ENCODE measurements at places on chromosomes 11 and 22. TPM values are rescaled to one million over a fixed set of nuclear protein-coding genes. Genes with fewer than 3 reads are reported as not detected.

DNA sequence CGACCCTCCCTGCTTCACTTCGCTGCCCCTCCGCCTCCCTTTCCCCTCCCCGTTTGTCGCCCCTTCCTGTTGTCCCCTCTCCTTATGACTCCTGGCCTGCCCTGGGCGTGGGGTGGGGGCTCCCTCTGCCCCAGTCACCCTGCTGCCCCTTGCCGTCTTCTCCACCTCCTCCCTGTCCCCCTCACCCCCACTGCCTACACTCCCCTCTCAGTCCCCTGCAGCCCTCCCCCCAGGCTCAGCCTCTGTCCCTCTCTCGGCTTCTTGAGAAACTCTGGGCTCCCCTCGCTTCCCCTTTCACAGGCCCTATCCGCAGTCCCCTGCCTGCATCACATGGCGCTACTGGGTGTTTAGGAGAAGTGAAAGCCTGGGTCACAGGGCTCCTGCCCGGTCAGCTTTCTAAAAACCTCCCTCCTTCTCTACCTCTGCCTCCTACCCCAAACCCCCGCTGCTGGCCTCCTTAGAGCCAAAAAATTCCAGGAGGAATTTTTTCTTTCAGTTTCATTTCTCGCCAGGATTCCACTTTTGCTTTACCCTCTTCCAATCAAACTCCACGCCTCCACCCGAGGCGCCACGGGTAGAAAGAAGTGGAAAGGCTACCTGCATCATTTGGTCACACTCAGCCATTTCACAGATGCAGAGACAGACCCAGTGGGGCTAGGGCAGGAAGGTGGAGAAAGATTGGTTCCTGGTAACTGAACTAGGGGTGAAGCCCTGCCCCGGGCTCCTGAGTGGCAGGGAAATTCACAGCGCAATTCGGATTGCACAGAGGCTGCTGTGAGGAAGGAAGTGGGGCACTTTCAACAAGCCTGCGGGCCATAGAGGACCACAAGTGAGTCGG is at the start of gene SLC15A3:
SLC15A3 (minus strand) TSS at position 273 of the 838 bp plus-strand sequence. CDS start 625 bp downstream, outside the sequence.
- peaks cover 20% of the 10 kb centered on the region for H3K4me1 ChIP-seq
- H3K36me3 ChIP-seq, result peaks cover 3% of the 10 kb centered on the region
- peak within 1 kb of the TSS; percentile 78 for H3K27ac ChIP-seq
- H3K4me3 ChIP-seq, result peak within 1 kb of the TSS; percentile 86

- H3K27me3 ChIP-seq, result peaks cover 19% of the 10 kb centered on the region
- H3K36me3 ChIP-seq, result no peaks in the 10 kb centered on the region
- DNase-seq, result no peak
- no peak overlapping the region for H3K27ac ChIP-seq
- H3K4me1 ChIP-seq, result no peaks in the 10 kb centered on the region
- H3K4me3 ChIP-seq, result no peak overlapping the region
Observed at GRCh38 chr11:36791957-36792356, 193.9 kb upstream of the RAG2 start.

- DNase-seq, result no peak
- H3K36me3 ChIP-seq, result no peaks in the 10 kb centered on the region
Observed at GRCh38 chr22:19182472-19183157, 4.1 kb upstream of the SLC25A1 start.

DNA sequence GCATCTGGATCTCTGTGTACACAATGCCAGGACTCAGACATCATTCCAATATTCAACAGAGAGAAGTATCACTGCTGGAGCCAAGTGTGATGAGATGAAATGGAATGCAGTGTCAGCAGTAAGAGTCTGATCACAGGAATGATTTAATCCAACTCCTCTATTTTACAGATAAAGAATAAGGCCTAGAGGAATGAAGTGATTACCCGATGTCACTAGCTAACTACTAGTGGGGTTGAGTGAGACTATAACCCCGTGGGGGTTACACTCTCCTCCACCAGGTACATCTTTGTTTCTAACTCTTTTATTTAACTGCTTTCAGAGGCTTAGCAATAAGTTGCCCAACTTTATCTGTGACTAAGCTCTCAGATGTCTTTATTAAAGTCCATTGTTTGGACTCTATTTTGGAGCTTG is 94.2 kb upstream of the FAT3 start:
- no peaks in the 10 kb centered on the region for H3K27me3 ChIP-seq
- no peak for DNase-seq
- no peaks in the 10 kb centered on the region for H3K36me3 ChIP-seq
- no peak overlapping the region for H3K27ac ChIP-seq
- H3K4me3 ChIP-seq, result no peak overlapping the region

DNA sequence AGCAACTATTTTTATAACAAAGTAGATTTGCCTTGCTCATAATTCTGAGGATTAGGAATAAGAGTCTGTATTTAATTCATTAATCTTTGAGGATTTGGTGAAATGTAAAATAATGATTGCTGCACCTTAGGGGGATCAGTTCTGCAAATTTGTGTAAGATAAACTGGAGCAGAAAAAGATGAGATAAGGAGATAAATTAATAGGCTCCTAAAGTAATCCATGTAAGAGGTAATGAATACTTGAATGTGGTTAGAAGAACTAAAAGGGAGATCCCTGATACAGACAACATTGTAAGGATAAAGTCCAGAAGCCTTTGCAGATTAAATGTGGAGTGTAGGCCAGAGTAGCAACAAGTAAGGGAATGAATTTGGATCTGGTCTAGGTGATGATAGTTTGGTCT is 45.6 kb downstream of the PDHX start:
- peaks cover 7% of the 10 kb centered on the region for H3K4me1 ChIP-seq
- H3K4me3 ChIP-seq, result no peak overlapping the region
- H3K36me3 ChIP-seq, result peaks cover 12% of the 10 kb centered on the region
- H3K27ac ChIP-seq, result peak overlapping the region; percentile 56

GRCh38 chr11:75836417-75836816 is 21.4 kb downstream of the UVRAG start:
- no peak overlapping the region for H3K27ac ChIP-seq
- no peaks in the 10 kb centered on the region for H3K27me3 ChIP-seq
- peaks cover 28% of the 10 kb centered on the region for H3K4me1 ChIP-seq
- H3K36me3 ChIP-seq, result peaks cover 6% of the 10 kb centered on the region
- H3K4me3 ChIP-seq, result no peak overlapping the region

DNA sequence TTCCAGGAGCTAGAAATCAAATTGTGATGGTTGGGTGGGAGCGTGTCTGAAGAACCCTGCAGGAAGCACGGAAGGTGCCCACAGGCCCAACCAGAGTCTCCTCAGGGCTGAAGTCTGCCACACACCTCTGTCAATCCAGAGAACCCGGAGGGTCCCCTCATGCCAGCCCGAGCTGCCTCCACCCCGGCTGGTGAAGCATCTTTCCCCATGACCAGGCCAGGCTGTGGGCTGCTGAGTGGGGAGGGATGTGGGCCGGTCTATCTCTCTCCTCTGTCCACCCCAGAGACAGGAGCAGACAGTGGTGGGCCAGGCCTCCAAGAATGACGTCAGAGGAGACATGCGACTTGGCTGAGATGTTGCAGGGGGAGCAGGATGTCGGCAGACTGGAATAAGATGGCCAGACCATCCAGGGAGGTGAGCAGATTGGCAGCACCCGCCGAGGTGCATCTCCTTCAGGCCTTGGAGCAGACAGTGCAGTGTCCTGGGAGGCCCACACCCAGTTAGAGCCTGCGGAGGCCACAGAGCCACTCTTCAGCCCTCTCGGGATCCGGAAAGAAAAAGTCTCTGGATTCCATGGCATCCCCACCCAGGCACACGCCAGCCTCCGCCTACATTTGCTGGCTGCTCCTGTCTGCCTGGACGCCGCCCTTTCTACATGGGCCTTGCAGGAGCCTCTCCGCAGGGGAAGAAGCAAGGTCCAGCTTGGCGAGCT is 1524.9 kb downstream of the BRD1 start:
- H3K4me1 ChIP-seq, result no peaks in the 10 kb centered on the region
- DNase-seq, result no peak
- peaks cover 11% of the 10 kb centered on the region for H3K27me3 ChIP-seq
- no peak overlapping the region for H3K27ac ChIP-seq

GRCh38 chr11:103892603-103893002 is 143.8 kb upstream of the DDI1 start:
- no peak for DNase-seq
- H3K4me3 ChIP-seq, result no peak overlapping the region
- H3K4me1 ChIP-seq, result no peaks in the 10 kb centered on the region
- no peaks in the 10 kb centered on the region for H3K27me3 ChIP-seq
- H3K36me3 ChIP-seq, result no peaks in the 10 kb centered on the region

GRCh38 chr11:113574586-113574985 is 99.4 kb upstream of the DRD2 start:
- peaks cover 3% of the 10 kb centered on the region for H3K36me3 ChIP-seq
- no peak overlapping the region for H3K4me3 ChIP-seq
- peaks cover 57% of the 10 kb centered on the region for H3K27me3 ChIP-seq

- no peaks in the 10 kb centered on the region for H3K27me3 ChIP-seq
- peak within 1 kb of the TSS; percentile 71 for H3K4me3 ChIP-seq
- peaks cover 14% of the 10 kb centered on the region for H3K4me1 ChIP-seq
- peak within 1 kb of the TSS; percentile 79 for H3K27ac ChIP-seq
Observed at GRCh38 chr11:45906965-45907611, at the start of gene FREY1. TSS of gene FREY1 (minus strand) at chr11:45907271. CDS start at chr11:45907245, 26 bp downstream.

GRCh38 chr11:118086913-118087768 is at the start of gene SMIM35:
TSS of gene SMIM35 (minus strand) at chr11:118086963. CDS start at chr11:118086757, 206 bp downstream.
- peaks cover 20% of the 10 kb centered on the region for H3K27me3 ChIP-seq
- no peak for DNase-seq
- H3K4me1 ChIP-seq, result peaks cover 3% of the 10 kb centered on the region
- no peak within 1 kb of the TSS for H3K4me3 ChIP-seq
- H3K36me3 ChIP-seq, result peaks cover 2% of the 10 kb centered on the region
- H3K27ac ChIP-seq, result no peak within 1 kb of the TSS

- no peak for DNase-seq
- no peak overlapping the region for H3K27ac ChIP-seq
- no peak overlapping the region for H3K4me3 ChIP-seq
- H3K36me3 ChIP-seq, result no peaks in the 10 kb centered on the region
- no peaks in the 10 kb centered on the region for H3K27me3 ChIP-seq
- H3K4me1 ChIP-seq, result no peaks in the 10 kb centered on the region
Observed at GRCh38 chr11:92804388-92804966, 165.0 kb upstream of the MTNR1B start.

- peak overlapping the region; percentile 81 for H3K27ac ChIP-seq
- no peak for DNase-seq
- peak overlapping the region; percentile 77 for H3K4me3 ChIP-seq
- no peaks in the 10 kb centered on the region for H3K27me3 ChIP-seq
Observed at GRCh38 chr11:67255353-67255752, 10.9 kb upstream of the GRK2 start.

DNA sequence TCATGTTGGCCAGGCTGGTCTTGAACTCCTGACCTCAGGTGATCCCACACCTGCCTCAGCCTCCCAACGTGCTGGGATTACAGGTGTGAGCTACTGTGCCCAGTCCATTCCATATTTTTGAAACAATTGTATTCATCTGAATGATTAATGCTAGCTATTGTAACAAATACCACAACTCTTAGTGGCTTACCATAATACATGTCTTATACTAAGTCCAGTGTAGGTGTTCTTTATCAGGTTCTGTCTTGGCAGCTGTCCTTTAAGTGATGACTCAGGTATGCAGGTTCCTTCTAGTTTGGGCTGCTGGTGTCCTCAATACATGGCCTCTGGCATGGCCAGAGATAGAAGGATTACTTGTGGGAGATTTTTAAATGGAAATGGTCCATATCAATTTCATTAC is 39.0 kb downstream of the UVRAG start:
- H3K27ac ChIP-seq, result no peak overlapping the region
- H3K4me1 ChIP-seq, result peaks cover 28% of the 10 kb centered on the region
- no peak overlapping the region for H3K4me3 ChIP-seq
- no peaks in the 10 kb centered on the region for H3K27me3 ChIP-seq
- DNase-seq, result no peak

DNA sequence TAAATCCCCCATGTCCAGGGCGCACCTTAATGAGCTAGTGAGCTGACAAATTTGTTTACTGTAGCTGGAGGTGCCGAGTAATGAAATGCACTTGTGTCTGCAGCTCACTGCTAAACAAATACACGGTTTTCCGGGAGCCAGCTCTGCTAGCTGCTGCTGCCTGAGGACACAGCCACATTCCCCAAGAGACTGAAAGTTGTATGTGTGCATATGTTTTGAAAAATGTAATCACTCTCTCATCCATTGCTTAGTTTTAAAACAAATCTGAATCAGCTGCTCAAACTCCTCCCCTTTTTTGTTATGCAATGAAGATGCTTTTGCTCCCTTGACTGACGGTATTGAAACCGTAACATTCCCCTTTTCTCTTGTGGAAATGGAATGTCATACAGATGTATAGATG is 62.4 kb upstream of the NNMT start:
- no peaks in the 10 kb centered on the region for H3K36me3 ChIP-seq
- H3K4me1 ChIP-seq, result peaks cover 6% of the 10 kb centered on the region
- DNase-seq, result no peak
- peak overlapping the region; percentile 51 for H3K27ac ChIP-seq

GRCh38 chr11:9139628-9140357 is 48.4 kb upstream of the SCUBE2 start:
- H3K27me3 ChIP-seq, result no peaks in the 10 kb centered on the region
- no peak for DNase-seq
- H3K27ac ChIP-seq, result peak overlapping the region; percentile 82
- H3K36me3 ChIP-seq, result peaks cover 8% of the 10 kb centered on the region
- H3K4me3 ChIP-seq, result peak overlapping the region; percentile 12
- H3K4me1 ChIP-seq, result peaks cover 33% of the 10 kb centered on the region

- no peak overlapping the region for H3K27ac ChIP-seq
- H3K4me1 ChIP-seq, result no peaks in the 10 kb centered on the region
- no peak for DNase-seq
- no peaks in the 10 kb centered on the region for H3K27me3 ChIP-seq
Observed at GRCh38 chr11:29530961-29531360, 485.9 kb downstream of the KCNA4 start.

- peaks cover 3% of the 10 kb centered on the region for H3K36me3 ChIP-seq
- H3K4me1 ChIP-seq, result peaks cover 16% of the 10 kb centered on the region
- peak within 1 kb of the TSS; percentile 39 for H3K4me3 ChIP-seq
- H3K27ac ChIP-seq, result no peak within 1 kb of the TSS
- DNase-seq, result no peak
Observed at GRCh38 chr11:59510941-59511589, at the start of gene OR4D9. TSS of gene OR4D9 (plus strand) at chr11:59511539. CDS start at chr11:59514913, 3,374 bp downstream.

GRCh38 chr11:14148653-14149273 is 186.2 kb downstream of the SPON1 start:
- no peak for DNase-seq
- H3K36me3 ChIP-seq, result no peaks in the 10 kb centered on the region
- H3K4me1 ChIP-seq, result peaks cover 5% of the 10 kb centered on the region

DNA sequence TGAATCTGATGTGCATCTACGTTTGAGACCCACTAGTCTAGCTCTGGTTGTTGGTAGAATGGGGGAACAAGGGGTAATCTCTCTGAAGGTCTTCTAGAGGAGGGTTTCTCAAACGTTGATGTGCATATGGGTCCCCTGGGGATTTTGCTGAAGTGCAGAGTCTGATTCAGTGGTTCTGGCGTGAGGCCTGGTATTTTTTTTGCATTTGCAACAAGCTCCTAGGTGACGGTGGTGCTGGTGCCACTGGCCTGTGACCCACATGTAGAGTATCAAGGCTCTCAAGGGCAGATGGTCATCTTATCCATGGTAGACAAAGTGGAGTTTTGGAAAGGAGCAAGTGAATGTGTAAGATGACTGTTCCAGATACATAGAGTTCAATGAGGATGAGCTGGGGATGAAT is 97.1 kb downstream of the CEP164 start:
- peaks cover 52% of the 10 kb centered on the region for H3K27me3 ChIP-seq
- no peak for DNase-seq
- peaks cover 15% of the 10 kb centered on the region for H3K4me1 ChIP-seq
- H3K27ac ChIP-seq, result no peak overlapping the region
- no peaks in the 10 kb centered on the region for H3K36me3 ChIP-seq

The MUC6 gene
- not detected for total RNA-seq

The OR51L1 gene
- not detected for total RNA-seq

The BTBD18 gene
- not detected for total RNA-seq

The MMP13 gene
- not detected for total RNA-seq

The DEUP1 gene
- total RNA-seq, result not detected

Data from T-helper 17 cell (primary cell).